Lung (tissue), 17 donors: ENCODE measurements at places on chromosomes 4 and X. TPM values are rescaled to one million over a fixed set of nuclear protein-coding genes. Genes with fewer than 3 reads are reported as not detected.

DNA sequence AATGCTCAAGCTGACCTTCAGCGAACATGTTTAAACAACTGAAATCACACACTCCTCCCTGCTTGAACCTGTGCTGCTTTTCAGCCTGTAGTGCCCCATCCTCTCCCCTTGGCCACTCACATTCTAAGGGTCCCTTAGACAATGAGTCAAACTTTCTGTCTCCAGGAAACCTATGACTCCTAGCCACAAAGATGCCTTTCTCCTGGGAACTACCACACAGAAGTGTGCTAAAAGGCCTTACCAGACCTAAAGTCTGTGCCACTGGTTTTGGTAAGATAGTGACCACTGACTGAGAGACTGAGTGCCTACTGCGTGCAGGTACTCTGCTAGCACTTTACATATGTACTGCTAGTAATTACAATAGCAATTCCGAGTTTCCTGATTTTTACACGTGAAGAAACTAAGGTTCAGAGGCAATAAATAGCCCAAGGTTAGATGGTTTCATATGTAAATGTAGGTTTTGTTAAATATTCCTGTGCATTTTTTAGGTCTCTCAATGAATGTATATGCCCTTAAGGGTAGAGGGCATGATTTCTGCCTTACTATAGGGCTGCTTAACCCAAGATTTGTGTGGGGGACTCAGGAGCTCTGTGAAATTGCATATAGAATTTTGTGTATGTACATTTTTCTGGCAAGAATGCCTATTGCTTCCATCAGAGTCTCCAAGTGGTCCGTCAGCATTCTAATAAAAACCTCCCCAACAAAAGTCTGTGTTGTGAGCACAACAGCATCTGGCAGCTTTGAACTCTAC is 71.1 kb downstream of the NSG1 start:
- H3K4me1 ChIP-seq: peaks cover 2% of the 10 kb centered on the region
- H3K27ac ChIP-seq: no peak overlapping the region
- H3K4me3 ChIP-seq: no peak overlapping the region
- H3K27me3 ChIP-seq: no peaks in the 10 kb centered on the region
- DNase-seq: no peak

- no peak overlapping the region for H3K27ac ChIP-seq
- H3K4me3 ChIP-seq: no peak overlapping the region
- H3K4me1 ChIP-seq: peaks cover 3% of the 10 kb centered on the region
- peak; percentile 38 for DNase-seq
Measured at GRCh38 chr4:70914000-70914399, 11.8 kb downstream of the MOB1B start.

DNA sequence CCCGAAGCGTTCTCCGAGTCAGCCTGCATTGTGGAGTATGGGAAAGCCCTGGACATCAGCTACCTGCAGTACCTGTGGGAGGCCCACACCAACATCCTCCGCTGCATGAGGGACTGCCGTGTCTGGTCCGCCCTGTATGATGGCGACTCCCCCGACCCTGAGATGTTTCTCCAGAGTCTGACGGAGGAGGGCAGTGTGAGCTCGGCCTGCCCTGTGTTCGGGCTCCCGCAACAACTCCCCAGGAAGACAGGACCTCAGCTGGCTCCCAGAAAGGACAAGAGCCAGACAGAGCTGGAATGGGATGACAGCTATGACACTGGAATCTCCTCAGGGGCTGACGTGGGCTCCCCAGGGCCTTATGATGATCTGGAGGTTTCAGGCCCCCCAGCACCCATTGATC is 111.3 kb downstream of the GATB start:
- DNase-seq: no peak
- H3K4me1 ChIP-seq: no peaks in the 10 kb centered on the region
- peaks cover 4% of the 10 kb centered on the region for H3K36me3 ChIP-seq
- H3K27me3 ChIP-seq: no peaks in the 10 kb centered on the region
- H3K4me3 ChIP-seq: no peak overlapping the region

GRCh38 chrX:143298663-143299241 is 218.5 kb downstream of the SPANXN3 start:
- no peaks in the 10 kb centered on the region for H3K27me3 ChIP-seq
- peak; percentile 78 for DNase-seq
- no peak overlapping the region for H3K4me3 ChIP-seq
- H3K27ac ChIP-seq: no peak overlapping the region
- no peaks in the 10 kb centered on the region for H3K4me1 ChIP-seq
- H3K36me3 ChIP-seq: no peaks in the 10 kb centered on the region

DNA sequence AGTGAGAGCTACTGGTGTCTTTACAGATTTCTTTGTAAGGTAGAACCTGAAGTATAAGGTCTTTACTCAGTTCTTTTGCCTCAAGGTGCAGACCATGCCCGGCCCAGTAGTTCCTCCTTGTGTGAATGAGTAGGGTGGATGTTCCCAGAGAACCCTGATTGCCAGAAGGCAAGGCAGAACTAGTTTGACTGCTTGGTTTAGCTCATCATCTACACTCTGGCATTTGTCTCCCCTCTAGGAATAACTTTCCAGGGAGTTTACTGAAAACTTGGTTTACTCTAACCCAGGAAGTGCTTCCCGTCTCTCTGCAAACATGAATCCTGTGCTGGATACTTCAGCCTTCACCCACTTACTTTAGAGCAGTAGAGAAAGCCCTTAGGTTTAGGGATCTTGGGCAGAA is 29.1 kb downstream of the MCUB start:
- no peak for DNase-seq
- H3K27me3 ChIP-seq: no peaks in the 10 kb centered on the region
- H3K4me3 ChIP-seq: no peak overlapping the region
- no peaks in the 10 kb centered on the region for H3K4me1 ChIP-seq

The MAP3K15 gene
- 2.1 TPM for total RNA-seq

GRCh38 chr4:173434231-173434630 is 35.3 kb upstream of the SCRG1 start:
- no peak for DNase-seq
- no peaks in the 10 kb centered on the region for H3K4me1 ChIP-seq
- no peak overlapping the region for H3K4me3 ChIP-seq
- H3K27me3 ChIP-seq: peaks cover 2% of the 10 kb centered on the region
- no peaks in the 10 kb centered on the region for H3K36me3 ChIP-seq
- no peak overlapping the region for H3K27ac ChIP-seq

DNA sequence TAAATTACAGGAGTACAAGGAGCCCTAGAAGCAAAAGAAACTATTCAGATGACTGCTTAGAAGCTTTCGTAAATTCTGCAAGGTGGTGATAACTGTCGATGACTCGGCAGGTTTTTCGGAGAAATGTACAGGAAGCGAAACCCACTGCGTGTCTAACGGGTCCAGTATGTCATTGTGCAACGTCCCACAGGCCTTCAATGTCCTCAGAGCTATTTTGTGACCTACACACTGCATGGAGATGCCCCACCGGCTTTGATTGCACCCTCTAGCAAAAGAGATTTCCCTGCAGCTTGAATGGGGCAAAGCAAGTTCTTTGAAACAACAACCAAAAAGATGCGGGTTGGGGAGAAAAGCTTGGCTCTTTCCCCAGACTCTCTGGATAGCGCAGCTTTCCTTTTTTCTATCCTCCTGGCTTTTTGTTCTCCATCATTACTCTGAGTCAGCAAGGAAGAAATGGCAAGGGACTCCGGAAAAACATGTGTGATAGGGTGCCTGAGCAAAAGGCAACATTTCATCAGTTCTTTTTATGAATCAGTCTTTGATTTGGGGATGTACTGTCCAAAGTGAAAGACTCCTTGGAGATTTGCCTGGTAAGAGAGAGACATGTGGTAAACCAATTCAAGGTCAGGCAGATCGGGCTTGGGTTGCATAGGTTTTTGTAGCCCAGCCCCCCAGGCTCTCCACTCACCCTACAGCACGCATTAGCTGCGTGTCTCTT is 112.0 kb upstream of the TBL1X start:
- H3K36me3 ChIP-seq: no peaks in the 10 kb centered on the region
- DNase-seq: peak; percentile 33
- H3K27me3 ChIP-seq: no peaks in the 10 kb centered on the region
- H3K4me1 ChIP-seq: no peaks in the 10 kb centered on the region
- no peak overlapping the region for H3K4me3 ChIP-seq

DNA sequence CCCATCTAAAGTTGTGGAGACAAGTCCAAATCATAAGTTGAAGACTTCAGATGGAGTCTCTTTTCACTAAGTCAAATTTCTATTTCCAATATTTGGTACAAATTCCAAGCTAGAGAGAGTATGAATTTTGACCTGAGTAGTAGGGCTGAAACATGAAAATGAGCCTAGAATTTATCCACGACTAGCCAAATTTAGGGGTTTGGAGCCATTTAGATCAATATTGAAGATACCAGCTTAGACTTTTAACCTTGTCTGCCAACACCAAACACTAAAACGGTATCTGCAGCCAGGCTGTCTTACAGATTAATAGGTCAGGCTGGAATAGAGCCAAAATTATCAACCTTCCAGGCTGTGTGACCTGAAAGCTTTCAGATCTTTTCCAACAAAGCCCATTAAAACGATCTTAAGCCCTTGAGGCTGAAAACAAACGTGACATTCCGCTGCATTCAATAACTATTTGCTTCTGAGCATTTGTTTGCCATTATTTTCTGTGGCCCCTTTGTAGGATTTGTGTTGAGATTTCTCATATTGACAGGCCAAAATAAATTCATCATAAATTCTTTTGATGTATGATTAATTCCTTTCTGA is 268.7 kb upstream of the DKK2 start:
- H3K36me3 ChIP-seq: no peaks in the 10 kb centered on the region
- DNase-seq: no peak
- no peaks in the 10 kb centered on the region for H3K4me1 ChIP-seq
- H3K27ac ChIP-seq: no peak overlapping the region
- no peak overlapping the region for H3K4me3 ChIP-seq
- no peaks in the 10 kb centered on the region for H3K27me3 ChIP-seq

GRCh38 chr4:78155616-78156105 is 98.5 kb downstream of the FRAS1 start:
- no peaks in the 10 kb centered on the region for H3K36me3 ChIP-seq
- H3K4me1 ChIP-seq: peaks cover 19% of the 10 kb centered on the region
- peak; percentile 29 for DNase-seq
- H3K4me3 ChIP-seq: no peak overlapping the region

DNA sequence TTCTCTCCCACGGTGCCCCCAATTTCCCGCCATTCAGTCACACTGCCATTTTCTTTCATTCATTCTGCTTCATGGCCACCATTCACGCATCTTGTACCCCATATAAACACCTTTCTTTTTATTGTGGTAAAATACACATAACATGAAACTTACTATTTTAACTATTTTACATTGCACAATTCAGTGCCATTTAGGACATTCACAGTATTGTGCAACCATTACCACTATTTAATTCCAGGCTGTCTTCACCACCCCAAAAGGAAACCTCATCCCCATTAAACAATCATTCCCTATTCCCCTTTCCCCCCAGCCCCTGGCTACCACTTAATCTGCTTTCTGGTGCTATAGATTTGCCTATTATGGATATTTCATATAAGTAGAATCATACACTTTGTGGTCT is 15.9 kb downstream of the SPACA5 start:
- no peaks in the 10 kb centered on the region for H3K36me3 ChIP-seq
- H3K27ac ChIP-seq: no peak overlapping the region
- no peak overlapping the region for H3K4me3 ChIP-seq
- no peak for DNase-seq

DNA sequence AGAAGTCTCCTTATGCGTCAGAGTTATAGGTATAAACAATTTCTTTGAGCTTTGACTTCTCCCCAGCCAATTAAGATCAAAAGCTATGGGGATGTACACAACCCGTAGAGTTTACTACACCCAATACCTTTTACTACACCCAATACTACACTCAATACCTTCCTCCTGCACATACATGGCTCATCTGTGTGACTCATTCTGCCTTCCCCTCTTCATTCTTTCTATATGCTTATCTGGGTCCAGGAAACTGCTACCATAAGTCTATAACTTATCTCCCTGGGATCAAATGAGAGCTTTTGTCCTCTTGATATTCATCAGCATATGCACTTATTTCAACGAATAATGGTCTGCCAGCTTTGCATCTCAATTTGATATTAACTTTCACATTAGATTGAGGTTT is 28.2 kb downstream of the ANKRD50 start:
- H3K27ac ChIP-seq: no peak overlapping the region
- no peak overlapping the region for H3K4me3 ChIP-seq
- no peaks in the 10 kb centered on the region for H3K4me1 ChIP-seq
- no peak for DNase-seq
- peaks cover 12% of the 10 kb centered on the region for H3K36me3 ChIP-seq

The BEX2 gene
- 22.0 TPM for total RNA-seq

DNA sequence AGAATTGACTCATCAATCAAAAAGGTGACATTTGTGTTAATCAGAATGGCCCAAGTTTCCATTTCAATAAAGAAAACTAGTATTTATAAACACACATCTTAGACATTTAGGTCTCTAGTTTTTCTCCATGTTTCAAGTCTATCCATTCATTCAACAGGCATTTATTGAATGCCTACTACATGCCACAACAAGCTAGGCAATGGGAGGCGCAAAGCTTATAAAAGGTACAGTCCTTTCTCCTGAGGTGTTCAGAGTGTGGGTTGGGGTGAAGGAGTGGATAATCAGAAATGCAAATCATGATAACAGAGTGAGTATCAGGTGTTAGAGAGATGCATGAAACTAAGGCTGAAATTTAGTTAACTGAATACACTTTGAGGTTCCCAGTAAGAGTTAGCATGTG is 78.0 kb downstream of the HCCS start:
- DNase-seq: no peak
- H3K36me3 ChIP-seq: peaks cover 5% of the 10 kb centered on the region
- no peaks in the 10 kb centered on the region for H3K4me1 ChIP-seq
- H3K27me3 ChIP-seq: peaks cover 22% of the 10 kb centered on the region
- H3K4me3 ChIP-seq: no peak overlapping the region

DNA sequence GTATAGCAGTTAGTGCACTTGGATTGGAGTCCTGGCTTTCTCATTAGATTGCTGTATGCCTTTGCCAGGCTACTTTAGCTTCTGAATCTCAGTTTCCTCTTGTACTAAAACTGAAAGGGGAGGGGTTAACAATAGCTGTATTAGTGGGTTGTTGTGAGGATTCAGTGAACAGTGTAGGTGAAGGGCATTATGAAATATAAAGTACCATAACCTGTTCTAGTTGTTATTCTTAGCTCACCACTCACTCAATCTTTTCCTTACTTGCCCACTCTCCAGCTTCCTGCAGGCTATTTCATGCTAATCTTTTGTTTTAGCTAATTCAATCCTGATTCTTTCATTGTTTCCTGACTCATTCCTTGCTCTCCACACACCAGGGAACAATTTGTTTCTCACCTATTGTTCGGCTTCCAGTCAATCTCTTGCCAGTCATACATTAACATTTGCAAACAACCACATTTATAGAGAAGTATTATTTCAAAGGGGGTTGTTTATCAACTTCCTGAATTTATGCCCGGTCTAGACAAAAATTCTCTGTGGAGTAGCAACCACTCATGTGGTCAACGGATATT is 50.6 kb upstream of the EDA start:
- no peaks in the 10 kb centered on the region for H3K4me1 ChIP-seq
- no peaks in the 10 kb centered on the region for H3K36me3 ChIP-seq
- no peak for DNase-seq
- H3K27me3 ChIP-seq: peaks cover 5% of the 10 kb centered on the region
- no peak overlapping the region for H3K4me3 ChIP-seq
- H3K27ac ChIP-seq: no peak overlapping the region

GRCh38 chr4:1081689-1082040 is 31.7 kb downstream of the RNF212 start:
- no peak for DNase-seq
- H3K27ac ChIP-seq: no peak overlapping the region
- H3K36me3 ChIP-seq: no peaks in the 10 kb centered on the region
- H3K4me3 ChIP-seq: no peak overlapping the region
- H3K27me3 ChIP-seq: peaks cover 7% of the 10 kb centered on the region

GRCh38 chr4:97367878-97368277 is 775.4 kb downstream of the STPG2 start:
- H3K27ac ChIP-seq: no peak overlapping the region
- DNase-seq: no peak
- no peaks in the 10 kb centered on the region for H3K4me1 ChIP-seq
- H3K27me3 ChIP-seq: no peaks in the 10 kb centered on the region

- H3K4me1 ChIP-seq: no peaks in the 10 kb centered on the region
- H3K4me3 ChIP-seq: no peak overlapping the region
- DNase-seq: no peak
Measured at GRCh38 chr4:96375367-96375766, 535.5 kb downstream of the PDHA2 start.

The TMEM35A gene
- total RNA-seq: 6.4 TPM
